ENCODE measurements at places on chromosomes 1 and 21.

GRCh38 chr21:28207436-28208173 is 785.1 kb downstream of the LTN1 start:
- DNase-seq, result peak; percentile 45

DNA sequence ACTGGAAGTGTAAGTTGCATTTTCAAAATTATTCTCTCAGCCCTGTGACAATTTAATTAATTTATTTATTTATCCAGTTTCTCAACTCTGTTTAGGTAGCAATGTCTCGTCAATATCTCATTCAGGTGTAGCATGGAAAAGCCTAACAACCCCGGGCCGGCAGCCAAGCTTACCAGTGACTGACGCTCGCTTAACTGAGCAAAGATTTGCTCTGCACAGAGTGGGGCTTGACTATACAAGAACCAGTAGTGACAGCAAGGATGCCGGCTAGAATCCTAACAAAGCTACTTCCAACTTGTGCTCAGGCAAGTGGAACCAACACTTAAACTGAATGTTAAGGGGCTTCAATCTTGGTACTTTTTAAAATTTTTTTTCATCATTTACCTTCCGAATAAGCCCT is 80.9 kb upstream of the ESRRG start:
- no peak for DNase-seq

DNA sequence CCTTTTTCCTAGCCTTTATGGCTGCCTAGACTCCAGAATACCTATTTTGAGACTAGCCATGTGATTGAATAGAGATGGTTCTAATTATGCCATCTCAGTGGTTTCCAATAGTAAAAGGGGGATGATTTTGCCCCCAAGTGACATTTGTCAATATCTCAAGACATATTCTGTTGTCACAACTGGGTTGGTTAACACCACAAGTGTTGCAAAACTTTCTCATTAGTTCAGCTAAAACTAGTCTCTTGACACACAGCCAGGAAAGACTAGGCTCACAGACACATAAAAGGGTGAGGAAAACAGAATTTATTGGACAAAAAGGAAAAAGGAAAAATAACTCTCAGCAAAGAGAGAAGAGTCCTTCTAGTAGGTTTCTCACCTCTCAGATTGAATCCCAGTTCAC is 39.9 kb upstream of the GBP5 start:
- no peak for DNase-seq

DNA sequence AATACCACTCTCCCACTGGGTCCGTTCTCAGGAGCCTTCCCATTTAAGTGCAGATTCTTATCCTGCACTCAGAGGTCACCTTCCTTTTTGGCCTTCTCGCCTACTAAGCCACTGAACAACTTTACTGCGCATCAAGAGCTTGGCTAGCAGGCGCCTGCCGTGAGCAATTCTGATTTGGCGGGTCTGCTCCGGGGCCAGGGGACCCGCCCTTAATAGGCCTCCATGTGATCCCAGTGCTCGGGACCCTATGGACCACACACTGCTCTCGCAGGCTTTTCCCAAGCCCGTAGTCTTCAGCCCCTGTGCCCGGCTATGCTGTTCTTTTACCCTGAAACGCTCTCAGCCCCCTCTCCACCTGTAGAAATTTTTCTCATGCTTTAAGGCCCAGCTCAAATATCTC is 45.1 kb downstream of the BCL9 start:
- no peak for DNase-seq

DNA sequence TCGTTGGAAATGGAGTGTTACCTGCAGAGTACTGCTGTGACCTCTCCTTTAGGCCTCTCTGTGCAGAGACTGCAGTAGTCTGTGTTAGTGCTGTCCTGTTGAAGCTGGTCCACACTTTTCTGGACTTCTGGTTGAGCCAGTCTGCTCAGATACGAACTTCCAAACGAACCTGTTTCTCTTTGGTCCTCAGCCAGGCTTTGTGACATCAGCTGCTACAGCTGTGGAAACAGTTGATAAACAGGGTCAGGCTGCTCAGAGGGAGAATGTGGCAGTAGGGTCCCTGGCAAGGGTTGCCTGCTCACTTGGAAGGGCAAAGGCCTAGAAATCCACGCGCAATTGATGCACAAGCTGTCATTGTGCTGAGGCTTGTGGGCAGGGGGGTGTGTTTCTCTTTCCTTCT is 98.8 kb downstream of the NOS1AP start:
- no peak for DNase-seq

- no peak for DNase-seq
These were observed 30.6 kb upstream of the CACNA1E start for GRCh38 chr1:181452746-181453145.

- DNase-seq, result no peak
These were observed 105.1 kb downstream of the ITSN1 start for GRCh38 chr21:33747420-33747819.

- DNase-seq, result peak; percentile 76
These were observed 9.3 kb downstream of the ATP1A2 start for GRCh38 chr1:160124705-160125478.

GRCh38 chr1:89041721-89042120 is 19.1 kb upstream of the GBP3 start:
- no peak for DNase-seq

DNA sequence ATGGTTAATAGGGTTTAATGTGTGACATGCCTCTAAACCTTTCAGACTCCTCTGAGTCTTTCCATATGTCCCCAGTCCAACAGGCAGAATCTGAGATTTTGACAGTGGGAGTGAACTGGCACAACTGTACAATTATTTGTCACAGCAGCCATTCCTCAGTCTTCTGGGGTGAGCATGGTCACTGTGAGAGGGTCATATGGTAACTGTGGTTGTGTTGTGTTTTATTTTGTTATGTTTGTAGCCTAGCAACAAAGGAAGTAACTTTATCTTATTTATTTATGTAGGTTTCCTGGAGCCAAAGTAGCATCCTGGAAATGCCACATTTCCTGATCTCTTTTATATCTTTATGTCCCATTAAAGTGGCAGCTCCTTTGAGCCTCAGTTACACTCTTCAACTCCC is 1067.9 kb downstream of the TTLL7 start:
- DNase-seq, result no peak

- no peak for DNase-seq
These were observed 2.7 kb upstream of the KRTAP10-1 start for GRCh38 chr21:44542716-44543115.

All from AG04450 (cell line).